Astrocyte of the cerebellum (primary cell): ENCODE measurements at places on chromosomes 1 and 21.

DNA sequence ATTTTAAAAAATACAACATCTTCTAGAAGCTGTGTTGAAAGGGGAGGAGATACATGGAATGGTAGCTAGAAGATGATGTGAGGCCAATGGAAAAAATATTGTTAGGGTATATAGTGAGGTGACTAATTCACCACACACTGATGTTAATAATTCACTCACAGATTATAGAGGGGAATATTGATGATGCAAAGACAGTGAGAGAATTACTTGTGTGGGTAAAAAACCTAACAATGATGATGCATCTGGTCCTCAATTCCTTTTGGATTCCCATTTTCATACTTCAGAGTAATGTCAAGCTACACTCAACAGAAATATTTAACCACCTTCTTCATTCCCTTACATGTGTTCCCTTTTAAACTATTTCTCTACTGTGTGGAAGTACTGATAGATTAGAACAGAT is 169.5 kb upstream of the DPYD start:
- no peak for DNase-seq

- DNase-seq = no peak
Measured at GRCh38 chr1:34500451-34500850, 254.4 kb upstream of the GJB5 start.

DNA sequence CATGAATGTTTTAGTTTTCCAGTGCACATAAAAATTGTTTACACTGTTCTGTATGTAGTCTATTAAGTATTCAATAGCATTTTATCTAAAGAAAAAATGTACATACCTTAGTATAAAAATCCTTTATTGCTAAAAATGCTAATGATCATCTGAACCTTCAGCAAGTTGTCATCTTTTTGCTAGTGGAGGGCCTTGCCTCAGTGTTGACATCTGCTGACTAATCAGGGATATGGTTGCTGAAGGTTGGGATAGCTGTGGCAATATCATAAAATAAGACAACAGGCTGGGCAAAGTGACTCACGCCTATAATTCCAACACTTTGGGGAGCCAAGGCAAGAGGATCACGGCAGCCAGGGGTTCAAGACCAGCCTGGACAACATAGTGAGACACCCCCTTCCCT is 9.0 kb downstream of the DYNLT5 start:
- no peak for DNase-seq

DNA sequence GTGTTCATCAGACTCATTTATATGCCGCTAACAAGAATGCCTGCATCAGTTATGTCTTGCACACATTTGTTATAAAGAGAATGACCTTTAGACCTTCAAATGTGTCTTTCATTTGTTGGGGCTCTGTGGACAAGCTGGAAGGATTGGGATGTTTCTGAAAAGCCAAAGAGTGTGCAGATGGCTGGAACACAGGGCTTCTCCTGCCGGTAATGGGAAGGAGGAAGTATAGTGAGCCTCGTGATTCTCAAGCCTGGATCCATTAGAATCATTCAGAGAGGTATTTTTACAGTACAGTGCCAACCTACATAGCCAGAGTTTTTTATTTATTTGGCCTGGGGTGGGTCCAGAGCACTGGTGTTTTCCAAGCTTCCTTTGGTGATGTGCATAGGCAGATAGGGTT is 40.6 kb upstream of the ATP1A1 start:
- no peak for DNase-seq

DNA sequence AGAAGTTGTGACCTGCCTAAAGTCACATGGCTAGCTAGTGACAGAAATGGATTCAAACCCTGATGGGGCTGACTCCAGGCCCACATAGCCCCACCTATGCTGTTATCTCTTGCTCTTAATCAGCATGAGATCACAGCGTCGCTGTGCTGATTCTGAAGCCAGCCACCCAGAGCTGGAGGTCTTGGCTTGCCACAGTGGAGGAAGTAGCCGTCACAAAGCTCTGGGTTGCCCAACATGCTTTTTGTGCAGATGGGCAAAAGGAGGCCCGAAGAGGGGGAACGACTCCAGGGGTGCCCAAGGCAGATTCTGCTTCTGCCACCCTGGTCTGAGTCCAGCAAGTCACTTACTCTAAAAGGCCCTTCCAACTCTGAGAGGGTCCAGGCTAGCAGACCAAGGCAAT is 14.7 kb upstream of the MFSD2A start:
- no peak for DNase-seq

- DNase-seq = no peak
Measured at GRCh38 chr21:37860416-37860815, 55.8 kb downstream of the KCNJ6 start.

GRCh38 chr1:79398501-79398900 is 392.0 kb upstream of the ADGRL4 start:
- DNase-seq = no peak

- no peak for DNase-seq
Measured at GRCh38 chr1:241460098-241460873, 59.3 kb downstream of the FH start.
